ENCODE measurements at places on chromosomes 5 and 9.

- no peak for DNase-seq
Observed at GRCh38 chr5:179258001-179258921, 87.0 kb downstream of the ADAMTS2 start.

DNA sequence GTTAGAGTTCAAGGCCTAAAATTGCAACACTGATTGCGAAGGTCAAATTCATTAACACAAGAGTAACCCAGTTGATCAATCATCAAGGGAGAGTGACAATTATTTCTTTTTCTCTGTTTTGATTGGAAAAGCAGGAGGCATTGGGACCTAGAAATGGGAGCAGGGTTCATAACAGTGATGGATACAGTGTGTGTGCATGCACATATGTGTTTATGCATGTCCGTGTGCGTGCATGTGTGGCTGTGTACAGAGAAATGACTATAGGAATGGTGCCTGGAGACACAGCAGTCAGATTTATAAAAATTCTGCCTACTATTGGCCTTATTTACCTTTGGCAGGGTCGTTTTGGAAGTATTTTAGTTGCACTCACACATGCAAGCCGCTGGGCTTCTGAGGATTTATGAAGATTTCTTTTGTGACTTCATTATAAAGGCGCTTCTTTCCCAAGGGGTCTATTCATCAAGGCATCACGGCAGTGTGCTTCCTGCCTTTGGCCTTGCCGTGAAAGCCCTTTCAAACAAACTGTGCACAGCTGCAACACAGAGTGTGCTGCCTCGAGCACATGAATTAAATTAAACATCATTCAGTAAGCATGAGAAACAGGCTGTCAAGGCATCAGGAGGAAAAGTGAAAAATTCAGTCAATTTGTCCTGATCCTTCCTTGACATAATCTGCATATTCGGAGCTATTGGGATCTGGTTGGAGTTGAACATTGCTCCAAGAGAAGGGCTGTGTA, 122.8 kb upstream of the PUM3 start:
- no peak for DNase-seq

DNA sequence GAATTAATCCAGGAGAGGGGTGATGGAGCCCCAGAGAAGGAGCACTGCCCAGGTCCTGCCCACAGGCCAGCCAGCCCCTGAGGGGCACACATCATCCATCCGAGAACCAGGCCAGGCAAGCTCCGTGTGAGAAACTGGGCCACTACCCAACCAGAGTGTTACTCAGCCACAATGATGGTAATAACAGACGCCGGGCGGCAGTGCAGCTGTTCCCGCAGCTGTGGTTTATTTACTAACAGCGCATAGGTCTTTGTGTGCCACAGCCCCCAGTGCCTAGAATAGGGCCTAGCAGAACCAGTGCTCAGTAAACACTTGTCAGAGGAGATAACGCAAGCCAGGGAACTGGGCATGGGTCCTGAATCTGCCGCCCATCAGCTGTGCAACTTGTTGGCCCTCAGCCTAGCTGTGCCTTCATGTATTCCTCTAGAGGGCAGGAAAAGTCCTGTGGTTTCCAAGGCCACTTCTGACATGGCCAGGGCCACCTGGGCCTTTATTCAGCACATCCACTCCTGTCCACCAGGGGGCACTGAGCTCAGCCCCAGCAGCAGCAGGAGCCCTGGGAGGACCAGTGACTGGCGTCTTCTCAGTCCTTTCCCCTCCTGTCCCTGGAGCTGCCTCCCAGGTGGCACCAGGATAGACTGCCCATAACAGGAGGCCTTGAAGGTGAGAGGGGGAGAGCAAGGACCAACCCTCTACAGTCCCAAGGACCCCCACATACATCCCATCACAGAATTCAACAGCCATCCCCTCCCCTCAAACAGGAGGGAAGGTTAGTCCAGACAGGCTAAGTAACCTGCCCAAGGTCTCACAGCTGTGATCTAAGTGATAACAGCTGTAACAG, 2.1 kb downstream of the MXD3 start:
- DNase-seq: no peak

DNA sequence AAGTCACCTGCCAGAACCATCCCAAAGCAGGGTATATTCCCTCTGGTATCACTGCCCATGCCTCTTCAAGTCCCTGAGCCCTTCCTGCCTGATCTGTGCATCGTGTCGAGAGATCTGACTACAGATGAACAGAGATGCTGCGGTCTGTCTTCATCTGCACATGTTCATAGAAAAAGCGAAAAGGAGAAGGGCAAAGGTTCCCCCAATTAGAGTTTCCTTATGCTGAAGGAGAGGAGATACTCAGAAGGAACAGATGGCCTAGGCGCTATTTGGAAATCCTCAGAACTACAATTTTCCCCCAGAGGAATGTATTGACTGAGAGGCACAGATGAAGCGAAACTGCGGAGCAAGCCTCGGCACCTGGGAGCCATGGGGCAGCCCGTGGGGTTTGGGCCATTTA, 170.9 kb downstream of the SEC61B start:
- DNase-seq: no peak

DNA sequence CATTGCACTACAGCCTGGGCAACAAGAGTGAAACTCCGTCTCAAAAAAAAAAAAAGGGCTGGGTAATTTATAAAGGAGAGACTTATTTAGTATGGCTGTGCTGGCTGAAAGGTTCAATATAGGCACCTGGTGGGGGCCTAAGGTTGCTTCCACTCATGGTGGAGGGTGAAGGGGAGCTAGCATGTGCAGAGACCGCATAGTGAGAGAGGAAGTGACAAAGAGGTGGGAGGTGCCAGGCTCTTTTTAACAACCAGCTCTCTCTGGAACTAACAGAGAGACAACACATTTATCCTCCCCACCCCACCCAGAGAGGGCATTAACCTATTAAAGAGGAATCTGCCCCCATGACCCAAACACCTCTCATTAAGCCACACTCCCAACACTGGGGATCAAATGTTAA, 28.9 kb upstream of the SERINC5 start:
- no peak for DNase-seq

GRCh38 chr5:53378590-53379247, 101.7 kb upstream of the FST start:
- DNase-seq: no peak

GRCh38 chr9:35385042-35385441, 104.9 kb upstream of the RUSC2 start:
- no peak for DNase-seq

DNA sequence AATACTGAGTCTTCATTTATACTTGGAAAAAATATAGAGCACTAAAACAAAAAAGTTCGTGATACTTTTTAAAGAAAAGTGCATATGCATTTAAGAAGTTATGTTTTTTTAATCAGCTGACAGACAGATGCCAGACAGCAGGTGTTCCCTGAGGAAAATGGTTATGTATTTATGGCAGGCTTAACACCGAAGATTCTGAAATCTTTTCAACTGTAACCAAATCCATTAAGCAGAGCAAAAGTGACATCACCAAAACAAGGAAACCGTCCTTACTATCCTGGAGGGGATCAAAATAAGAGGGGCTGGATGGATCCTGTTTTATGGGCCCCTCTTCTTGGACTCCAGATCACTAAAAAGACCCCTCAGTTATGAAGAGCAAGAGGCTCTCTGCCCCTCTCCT, 404.9 kb upstream of the ADAMTS16 start:
- no peak for DNase-seq

- DNase-seq: no peak
Observed at GRCh38 chr9:20528253-20528652, 94.0 kb downstream of the MLLT3 start.

GRCh38 chr9:2159521-2160454, 144.6 kb downstream of the SMARCA2 start:
- DNase-seq: no peak

- DNase-seq: no peak
Observed at GRCh38 chr5:158082696-158083287, 223.8 kb upstream of the CLINT1 start.

DNA sequence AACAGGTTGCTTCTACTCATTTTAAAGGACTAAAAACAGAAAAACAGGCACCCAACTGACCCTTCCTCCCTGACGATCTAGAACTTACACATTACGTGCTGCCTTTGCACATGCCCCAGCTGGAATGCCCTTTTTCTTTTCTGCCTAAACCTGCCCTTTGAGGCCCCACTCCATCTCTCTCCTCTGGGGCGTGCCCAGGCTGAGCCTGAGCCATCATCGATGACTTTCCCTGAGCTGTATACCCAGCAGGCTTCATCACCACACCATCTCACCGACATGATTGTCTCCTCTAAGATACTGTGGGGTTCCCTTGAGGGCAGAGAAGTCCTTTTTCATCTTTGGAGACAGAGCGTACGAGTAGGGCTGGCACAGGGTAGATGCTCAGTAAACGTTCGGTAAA, 24.1 kb upstream of the GABBR2 start:
- DNase-seq: no peak

DNA sequence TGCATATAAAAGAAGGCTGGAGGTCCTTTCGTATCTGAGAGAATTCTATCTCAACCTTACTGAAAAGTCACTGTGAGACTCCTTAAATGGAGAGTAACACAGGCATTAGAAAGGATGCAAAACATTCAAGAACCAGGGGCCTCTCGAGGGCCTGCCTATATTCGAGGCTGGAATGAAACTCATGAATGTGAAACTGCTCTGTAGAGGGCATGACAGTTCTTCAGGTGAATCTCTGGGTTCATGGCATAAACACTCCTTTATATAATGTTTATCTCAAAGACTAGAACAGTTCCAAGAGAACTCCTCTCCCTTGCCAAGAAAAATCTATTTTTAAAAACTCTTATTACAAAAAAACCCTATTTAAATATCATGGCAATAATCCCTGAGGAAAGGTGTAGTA, 113.9 kb downstream of the SEC61B start:
- no peak for DNase-seq

DNA sequence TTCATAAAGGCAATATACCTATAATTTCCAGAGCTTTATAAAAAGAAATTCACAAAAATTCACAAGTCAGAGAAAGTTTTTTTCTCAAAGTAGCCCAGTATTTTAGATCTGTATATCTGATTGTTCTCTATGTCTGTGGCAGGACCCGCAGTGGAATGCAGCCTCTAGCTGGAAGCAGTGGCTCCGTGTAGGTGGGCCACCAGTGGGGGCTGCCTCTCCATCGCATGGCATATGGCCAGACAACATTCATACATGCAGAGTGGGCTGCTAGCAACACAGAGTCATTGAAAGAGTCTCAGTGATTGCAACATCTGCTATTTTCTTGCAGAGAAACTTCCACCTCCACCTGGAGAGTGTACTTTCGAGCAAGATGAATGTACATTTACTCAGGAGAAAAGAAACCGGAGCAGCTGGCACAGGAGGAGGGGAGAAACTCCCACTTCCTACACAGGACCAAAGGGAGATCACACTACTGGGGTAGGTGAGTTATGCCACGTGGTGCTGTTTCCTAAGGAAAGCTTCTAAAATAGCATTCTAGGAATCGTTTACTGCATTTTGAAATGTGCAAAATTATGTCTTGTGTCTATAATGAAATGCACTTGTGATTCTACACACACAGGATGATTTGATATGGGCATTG, 88.5 kb upstream of the SMC5 start:
- DNase-seq: no peak

GRCh38 chr5:72830362-72830761, 13.9 kb downstream of the TNPO1 start:
- no peak for DNase-seq

DNA sequence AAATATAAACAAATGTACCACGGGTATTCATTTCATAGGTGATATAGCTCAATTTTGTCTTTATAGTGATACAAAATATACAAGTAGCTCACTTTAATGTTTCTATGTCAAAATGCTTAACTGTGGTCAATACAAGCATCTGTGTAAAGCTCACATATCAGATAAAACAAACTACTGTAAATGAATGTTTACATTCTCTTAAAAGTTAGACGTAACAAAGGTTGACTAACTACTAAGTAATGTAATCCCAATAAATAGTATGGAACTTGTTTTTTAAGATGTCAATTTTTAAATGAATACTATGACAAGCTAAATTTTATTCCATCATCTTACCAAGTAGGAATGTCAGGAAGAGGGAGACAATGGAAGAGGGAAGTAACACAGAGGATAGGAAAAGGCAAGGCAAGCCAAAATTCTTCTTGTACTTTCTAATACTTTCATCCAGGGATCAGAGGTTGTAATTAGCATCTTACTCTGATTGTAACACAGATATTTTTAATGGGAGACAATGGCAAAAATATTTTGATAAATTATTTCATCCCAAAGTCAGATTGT, 105.5 kb downstream of the STRBP start:
- no peak for DNase-seq

GRCh38 chr9:94672811-94673487, 33.6 kb upstream of the FBP1 start:
- peak; percentile 77 for DNase-seq

GRCh38 chr9:90285946-90286345, 356.7 kb downstream of the DIRAS2 start:
- no peak for DNase-seq

DNA sequence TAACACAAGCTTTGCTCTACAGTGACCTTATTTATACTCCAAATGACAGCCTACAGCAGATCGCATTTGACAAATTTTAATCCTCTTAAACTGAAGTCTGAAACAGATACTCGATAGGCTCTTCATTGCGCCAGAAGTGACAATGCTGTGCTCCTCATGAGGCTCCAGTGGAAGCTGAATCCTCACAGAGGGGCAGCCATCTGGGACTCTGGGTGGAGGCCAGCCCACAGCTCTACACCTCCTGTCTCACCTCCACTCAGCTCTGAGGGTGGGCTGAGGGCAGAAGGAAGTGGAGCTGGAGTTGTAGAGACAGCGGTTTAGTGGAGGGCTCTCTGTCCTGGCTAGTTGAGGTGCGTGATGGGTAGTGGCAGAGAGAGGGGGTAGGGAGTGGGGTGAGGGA, 283.3 kb upstream of the ANKRD55 start:
- no peak for DNase-seq

DNA sequence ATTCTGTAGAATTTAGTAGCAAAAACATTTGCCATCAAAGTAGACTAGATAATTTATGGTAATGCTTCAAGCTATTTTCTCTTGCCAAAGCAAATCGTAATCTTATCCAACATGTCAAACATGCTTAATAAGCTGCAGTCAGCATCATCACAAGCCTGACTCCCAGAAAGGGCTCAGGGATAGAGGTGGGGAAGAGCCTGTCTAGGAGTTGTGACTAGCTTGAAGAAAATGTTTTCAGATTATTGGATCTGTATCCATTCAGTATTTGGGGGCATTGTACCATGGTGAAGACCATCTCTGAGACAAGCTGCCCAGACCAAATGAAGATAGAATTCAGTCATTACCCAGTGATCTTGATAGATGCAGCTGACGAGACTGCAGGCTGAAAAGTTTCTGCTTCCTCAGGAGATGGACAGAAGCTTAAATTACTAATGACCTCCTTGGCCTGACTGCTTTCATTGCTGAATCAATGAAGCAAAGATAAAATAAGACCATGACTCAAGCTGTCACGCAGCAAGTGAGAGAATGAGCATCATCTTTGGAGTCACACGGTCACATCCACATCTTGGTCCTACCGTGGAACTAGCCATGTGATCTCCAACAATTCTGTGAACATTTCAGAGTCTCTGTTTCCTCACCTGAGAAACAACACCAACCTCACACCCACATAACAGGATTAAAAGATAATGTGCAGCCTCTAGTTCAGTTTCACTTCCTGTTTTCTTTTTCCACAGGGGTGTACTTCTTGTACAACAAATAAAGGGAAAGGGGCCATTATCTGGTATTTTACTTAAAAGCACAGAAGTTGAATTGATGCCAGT, 9.4 kb downstream of the ERAP2 start:
- DNase-seq: no peak

- no peak for DNase-seq
Observed at GRCh38 chr5:118553662-118554061, 434.7 kb downstream of the DTWD2 start.

- no peak for DNase-seq
Observed at GRCh38 chr5:157269761-157270272, 3.9 kb downstream of the CYFIP2 start.

Measured in HS-27A (cell line).